Stimulated activated CD4-positive, alpha-beta T cell treated with anti-CD3 and anti-CD28 coated beads, Interleukin-1b, Interleukin-23, amount 100 ng/mL, for 24 hours (primary cell): ENCODE measurements at places on chromosomes 11 and 22.

- no peak for DNase-seq
Observed at GRCh38 chr11:126543691-126544090, 188.2 kb downstream of the ST3GAL4 start.

DNA sequence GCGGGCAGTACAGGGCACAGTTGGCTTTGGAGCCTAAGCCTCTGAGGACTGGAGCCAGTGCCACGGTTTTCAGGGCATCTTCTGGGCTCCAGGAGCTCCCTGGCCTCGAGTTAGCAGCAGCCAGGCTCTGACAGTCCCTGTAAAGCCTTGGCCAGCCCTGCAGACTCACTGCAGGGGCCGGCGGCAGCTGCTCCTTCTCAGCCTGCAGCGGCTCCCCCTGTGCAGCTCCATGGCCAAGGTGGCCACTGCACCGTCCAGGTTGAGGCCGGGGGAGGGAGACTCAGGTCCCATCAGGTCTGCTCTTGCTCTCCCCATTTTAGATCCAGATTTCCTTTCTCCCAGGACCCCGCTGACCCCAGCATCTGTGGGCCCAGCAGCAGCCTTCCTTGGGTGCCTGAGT lies 1461.1 kb downstream of the BRD1 start:
- no peak for DNase-seq

DNA sequence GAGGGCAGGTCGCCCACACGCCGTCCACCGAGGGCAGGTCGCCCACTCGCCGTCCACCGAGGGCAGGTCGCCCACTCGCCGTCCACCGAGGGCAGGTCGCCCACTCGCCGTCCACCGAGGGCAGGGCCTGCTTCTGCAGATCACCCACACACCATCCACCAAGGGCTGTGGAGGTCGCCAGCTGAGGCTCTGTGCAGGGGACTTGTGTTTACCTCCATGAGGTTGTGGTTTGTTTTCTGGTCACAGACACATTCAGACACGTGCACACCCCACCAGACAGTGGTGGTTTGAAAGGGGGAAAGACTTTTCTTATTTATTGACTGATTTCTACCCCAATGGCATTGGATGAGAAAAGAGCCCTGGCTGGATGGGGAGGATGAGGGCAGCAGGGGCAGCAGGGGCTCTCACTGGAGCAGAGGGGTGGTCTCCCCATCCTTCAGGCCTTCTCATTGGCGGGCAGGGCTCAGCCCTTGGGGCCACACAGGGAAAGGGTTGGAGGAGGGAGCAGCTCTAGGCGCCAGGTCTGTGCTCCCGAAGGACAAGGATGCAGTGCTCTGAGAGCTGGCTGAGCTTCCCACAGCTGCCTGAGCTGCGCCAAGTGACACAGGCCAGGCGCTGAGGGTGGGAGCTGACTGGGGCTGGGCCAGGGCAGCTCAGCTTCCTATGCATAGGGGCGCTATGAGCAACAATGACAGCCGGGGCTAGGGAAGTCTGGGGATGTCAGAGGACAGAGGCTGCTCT lies 252.6 kb upstream of the B3GAT1 start:
- DNase-seq: no peak

DNA sequence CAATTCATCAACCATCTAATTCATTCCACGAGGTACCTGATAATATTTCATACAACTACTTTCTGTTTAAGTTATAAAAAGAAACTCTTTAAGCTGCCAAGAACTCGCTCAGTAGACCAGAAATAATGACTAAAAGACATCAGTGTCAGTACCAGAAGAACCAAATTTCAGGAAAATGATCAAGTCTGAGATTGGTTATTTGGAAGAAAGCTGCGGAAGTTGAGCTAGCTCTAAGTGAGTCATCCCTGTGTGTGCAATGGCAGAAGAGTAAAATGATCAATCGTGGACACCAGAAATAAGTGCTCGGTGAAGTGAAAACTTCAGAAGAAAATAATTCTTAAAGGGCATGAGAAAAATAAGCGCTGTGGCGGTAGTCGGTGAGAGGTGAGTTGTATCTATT lies 933.2 kb upstream of the CHORDC1 start:
- no peak for DNase-seq

DNA sequence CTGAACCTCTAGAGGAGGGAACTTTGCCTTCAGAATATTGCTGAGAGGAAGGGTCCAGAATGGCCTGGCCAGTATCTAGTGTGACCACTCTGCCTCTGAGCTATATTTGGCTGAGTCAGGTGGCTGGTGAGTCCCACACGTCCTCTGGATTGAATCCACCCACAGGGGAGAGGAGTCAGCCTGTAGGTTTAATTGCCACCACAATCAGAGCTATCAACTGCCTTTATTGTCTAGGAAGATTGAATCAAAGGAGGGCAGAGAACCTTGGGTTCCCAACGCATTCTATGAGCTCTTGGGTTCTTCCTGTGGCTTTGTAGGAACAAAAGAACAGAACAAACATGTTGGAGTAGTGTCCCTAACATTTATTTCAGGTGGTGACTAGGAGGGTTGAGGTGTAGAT lies 67.7 kb downstream of the ST3GAL4 start:
- no peak for DNase-seq

DNA sequence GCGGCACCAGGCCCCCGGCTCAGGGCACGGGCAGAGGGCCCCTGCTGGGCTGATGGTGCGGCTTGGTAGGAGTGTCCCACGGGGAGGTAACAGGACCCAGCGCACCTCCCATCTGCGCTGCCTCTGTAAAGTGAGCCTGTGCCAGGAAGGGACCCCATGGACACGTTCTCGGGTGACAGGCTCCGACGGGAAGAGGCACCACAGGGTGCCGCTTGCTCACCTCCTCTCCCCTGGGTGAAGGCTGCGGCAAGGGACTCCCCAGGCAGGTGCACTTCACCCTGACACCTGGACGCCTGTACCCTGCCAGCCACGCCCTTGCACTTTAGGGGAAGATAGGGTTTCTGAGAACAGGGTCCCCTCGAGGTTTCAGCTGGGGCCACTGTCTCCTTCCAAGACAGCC lies 48.1 kb downstream of the SHANK2 start:
- no peak for DNase-seq

DNA sequence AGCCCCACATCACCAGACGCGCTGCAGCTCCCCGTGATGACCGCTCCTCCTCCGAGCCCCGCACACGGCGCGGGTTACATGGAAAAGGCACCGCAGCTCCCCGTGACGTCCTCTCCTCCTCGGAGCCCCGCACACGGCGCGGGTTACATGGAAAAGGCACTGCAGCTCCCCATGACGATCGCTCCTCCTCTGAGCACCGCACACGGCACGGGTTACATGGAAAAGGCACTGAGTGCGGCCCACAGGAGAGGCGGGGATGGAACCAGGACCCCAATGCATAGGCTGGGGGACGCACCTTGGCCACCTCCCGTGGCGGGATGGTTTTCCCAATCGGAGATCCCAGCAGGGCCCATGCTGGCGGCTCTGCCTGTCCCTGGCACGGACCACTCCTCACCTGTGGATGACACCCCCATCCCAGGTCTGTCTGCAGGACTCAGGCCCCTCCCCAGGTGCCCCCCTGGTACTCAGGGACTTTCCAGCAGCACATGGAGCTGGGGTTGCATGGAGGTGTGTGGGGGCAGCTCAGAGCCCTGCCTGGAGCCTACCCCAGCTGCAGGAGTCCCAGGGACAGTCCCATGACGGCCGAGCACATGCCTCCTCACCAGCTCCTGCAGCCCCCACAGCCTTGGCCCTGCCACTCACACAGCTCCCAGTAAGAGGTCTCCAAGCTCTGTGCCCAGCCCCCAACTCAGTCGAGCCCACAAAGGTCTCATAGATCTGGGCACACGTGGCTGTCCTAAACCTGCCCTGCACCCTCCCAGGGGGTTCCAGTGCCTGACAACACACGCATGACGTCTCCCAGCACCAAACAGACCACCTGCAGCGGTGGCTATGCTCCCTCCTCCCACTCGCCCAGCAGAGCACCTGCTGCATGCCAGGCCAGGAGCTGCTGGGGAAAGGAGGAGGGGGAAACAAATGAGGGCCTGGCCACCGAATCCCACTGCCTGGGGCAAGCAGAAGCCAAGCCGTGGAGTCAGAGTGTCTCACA lies 166.6 kb downstream of the BRD1 start:
- no peak for DNase-seq

GRCh38 chr11:8933931-8934330 lies 1.2 kb upstream of the C11orf16 start:
- DNase-seq: no peak

- no peak for DNase-seq
Observed at GRCh38 chr11:20584093-20584774, 15.2 kb upstream of the SLC6A5 start.

DNA sequence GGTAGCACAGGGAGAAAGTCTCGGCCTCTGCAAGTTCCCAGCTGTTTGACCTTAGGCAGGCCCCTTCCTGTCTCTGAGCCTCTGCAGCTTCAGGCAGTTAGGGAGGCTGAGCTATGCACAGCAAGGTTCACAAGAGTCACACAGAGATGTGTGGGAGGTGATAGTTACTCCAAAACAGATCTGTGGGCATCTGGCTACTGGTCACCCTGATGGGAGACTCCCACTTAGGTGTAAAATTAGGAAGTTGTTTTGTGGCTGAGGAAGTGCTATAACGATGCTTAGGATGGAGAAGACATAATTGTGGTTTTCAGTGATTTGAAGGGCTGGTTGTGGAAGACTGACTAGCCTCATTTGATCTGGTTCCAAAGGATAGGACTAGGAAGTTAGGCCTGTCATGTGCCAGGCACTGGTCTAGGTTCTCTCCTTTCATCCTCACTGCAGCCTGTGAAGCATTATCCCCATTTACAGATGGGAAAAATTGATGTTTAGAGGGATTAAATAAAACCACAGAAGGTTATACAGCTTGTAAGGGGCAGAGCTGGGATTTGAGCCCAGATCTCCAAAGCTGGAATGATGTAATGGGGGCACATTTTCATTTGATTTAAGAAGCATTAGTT lies 13.5 kb downstream of the ACO2 start:
- no peak for DNase-seq

DNA sequence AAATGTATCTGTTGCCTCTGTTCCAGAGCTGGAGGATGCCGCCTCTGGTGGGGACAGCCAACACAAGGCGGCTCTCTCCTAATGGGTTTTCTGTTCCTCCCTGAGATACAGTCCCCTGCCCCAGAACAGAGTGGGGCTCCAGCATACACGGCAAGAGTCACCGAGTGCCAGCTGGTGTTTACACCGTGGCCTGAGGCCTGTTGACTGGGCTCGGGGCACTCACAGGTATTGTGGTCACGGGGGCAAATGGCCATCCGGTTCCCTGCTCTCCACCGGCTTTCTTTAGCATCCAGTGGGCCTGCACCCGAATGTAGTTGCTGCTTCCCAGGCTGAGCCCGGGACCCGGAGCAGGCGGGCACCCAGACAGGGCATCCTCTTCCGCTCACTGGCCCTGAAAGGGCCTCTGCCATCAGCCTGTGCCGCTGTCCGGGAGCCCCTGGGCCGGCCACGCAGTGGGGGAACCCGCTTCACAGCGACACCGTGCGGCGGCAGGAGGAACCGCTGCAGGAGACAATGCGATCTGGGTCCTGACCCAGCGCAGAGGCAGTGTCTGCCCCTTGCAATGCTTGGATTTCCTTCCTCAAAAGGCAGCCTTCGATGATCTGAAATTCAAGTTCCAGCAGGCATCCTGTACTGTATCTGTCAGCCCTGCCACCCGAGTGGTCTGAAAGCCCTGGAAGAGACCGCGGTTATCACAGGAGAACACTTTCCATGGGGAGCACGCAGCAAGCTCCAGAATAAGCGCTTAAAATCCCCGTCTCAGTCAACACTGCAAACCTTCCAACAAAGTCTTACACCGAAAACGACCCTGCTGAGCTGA lies 859 bp upstream of the KRTAP5-5 start:
- DNase-seq: peak; percentile 43

DNA sequence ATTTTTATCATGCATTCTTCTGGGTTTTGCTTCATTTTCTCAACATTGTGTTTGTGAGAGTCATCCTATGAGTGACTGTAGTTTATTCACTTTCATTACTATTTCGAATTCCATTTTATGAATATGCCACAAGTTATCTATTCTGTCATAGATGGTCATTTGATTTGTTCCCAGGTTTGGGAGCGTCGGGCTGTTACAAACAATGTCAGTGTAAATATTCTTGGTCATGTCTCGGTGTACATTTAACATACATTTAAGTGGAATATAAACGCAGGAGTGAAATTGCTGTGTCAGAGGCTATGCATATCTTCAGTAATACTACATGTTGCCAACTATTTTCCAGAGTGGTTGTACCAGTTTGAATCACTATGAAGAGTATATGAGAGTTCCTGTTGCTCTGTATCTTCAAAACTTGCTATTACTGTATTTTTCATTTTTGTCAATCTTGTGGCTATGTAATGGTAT lies 2.4 kb downstream of the TRIM44 start:
- DNase-seq: no peak

GRCh38 chr11:64367931-64368672 lies 9.1 kb downstream of the RPS6KA4 start:
- no peak for DNase-seq

DNA sequence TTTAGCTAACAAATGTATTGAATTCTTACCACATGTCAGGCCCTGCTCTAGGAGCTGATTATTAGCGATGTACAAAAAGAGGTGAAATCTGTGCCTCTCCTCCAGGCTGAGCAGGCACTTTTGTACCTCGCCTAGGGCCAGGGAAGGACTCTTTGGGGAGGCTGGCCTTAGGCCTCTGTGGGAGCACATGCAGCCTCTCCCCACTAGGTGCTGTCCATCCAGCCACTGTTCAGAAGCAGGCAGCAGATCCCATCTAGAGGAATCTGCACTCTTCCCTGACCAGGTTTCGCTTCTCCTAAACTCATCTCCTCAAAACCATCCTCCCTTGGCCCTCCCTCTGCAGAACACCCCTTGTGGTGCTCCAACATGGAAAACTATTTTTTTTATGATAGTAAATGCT lies 51.9 kb upstream of the WT1 start:
- no peak for DNase-seq

- DNase-seq: no peak
Observed at GRCh38 chr11:126354631-126355323, 709 bp upstream of the ST3GAL4 start.

DNA sequence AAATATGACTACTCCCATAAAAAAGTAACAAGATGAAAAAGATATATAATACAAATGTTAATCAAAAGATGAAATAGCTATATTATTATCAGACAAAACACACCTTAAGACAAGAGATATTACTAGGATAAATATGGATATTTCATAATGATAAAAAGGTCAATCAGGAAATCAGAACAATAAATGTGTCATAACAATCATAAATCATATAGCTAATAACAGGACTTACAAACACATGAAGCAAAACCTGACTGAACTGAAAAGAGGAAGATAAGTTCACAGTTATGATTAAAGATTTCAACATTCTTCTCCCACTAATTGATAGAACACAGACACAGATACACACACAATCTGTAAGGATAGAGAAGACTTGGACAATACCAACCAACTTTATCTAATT lies 47.2 kb downstream of the EIF3M start:
- no peak for DNase-seq

DNA sequence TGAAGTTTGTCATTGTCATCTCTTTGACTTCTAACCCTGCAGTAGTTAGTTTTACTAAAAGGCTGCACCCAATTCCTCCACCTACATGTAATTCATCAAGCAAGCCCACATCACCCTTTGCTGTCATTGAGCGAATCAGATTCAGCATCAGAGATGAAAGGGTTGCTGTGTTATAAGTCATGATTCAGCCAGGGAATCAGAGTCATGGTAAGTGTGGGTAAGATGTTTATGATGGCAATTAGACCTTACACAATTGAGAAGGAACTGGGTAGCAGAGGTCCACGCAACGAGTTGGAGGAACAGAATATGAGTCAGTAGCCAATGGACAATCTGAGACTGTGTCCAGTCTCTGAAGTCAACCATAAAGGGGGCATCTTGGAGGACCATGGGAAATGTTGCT lies 162.8 kb upstream of the SNX19 start:
- no peak for DNase-seq

GRCh38 chr11:63769714-63770455 lies 1.3 kb upstream of the ZFTA start:
- no peak for DNase-seq
